ENCODE measurements at places on chromosomes 11 and 22. TPM values are rescaled to one million over a fixed set of nuclear protein-coding genes. Genes with fewer than 3 reads are reported as not detected.

The CDKN1C gene
- 44.7 TPM for total RNA-seq

- no peak for DNase-seq
Measured at GRCh38 chr11:119222891-119223290, 16.8 kb downstream of the CBL start.

GRCh38 chr11:61918938-61919704 lies 1.8 kb upstream of the RAB3IL1 start:
- DNase-seq: no peak

The CNIH2 gene
- total RNA-seq: 84.4 TPM

- DNase-seq: no peak
Measured at GRCh38 chr22:45006111-45006963, 3.5 kb downstream of the PHF21B start.

The E2F8 gene
- not detected for total RNA-seq

DNA sequence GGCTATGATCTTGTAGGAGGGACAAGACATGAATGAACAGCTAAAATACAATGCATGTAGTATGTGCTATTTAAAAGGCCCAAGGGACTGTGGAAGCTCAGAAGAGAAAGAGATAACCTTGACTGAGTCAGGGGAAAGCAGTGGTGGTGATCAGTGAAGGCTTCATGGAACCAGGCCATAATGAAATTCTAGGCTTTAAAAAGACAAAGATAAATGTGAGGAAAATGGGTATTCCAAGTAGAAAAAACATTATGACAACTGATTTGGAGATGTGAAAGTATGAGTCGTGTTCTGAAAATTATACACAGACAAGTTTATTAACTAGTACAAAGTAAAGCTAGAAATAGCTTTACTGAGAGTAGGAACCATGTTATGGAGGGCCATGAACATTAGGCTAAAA lies 189.8 kb downstream of the SOX6 start:
- DNase-seq: no peak

The ZNF215 gene
- total RNA-seq: 2.2 TPM

GRCh38 chr11:121414141-121414913 lies 37.8 kb upstream of the SORL1 start:
- DNase-seq: no peak

DNA sequence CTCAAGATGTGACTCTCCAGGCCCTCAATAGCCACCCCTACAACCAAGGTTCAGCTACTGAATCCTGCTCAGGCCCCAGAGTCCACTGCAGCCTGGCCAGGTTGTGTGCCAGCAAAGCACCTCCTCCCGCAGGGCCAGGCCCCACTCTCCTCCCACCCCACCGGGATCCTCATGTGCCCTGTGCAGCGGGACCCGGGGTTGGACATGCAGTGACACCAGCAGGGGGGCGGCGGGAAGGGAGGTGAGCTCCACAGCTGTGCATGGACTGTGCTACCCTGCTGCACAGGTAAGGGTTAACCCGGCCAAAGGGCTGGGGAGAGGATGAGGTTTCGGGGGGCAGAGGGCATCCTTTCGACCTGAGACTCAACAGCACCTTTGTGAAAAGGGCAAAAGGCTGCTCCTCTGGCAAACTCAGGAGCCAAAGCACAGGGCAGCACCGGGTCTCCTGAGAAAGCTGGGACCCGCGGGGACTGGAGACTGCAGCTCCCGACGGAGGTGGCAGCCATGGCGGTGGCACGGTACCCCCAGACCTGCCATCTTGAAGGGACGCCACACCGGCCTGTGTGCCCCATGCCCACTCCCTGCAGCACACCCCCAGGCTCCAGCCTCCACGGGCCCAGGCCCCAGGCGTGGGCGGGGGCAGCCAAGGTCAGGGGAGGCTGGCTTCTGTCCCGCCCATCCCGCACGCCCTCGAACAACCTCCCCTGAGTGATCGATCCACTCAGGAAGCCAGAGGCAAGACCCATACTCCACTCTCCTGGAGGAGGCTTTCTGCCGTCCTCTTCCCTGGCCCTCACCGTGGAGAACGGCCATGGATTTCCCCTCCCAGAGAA lies 10.6 kb downstream of the PLXNB2 start:
- no peak for DNase-seq

- no peak for DNase-seq
Measured at GRCh38 chr11:65430406-65431217, 8.0 kb downstream of the NEAT1 start.

GRCh38 chr11:117998664-117999353 lies 12.6 kb downstream of the IL10RA start:
- DNase-seq: no peak

- no peak for DNase-seq
Measured at GRCh38 chr22:40397396-40397795, 27.0 kb downstream of the SGSM3 start.

DNA sequence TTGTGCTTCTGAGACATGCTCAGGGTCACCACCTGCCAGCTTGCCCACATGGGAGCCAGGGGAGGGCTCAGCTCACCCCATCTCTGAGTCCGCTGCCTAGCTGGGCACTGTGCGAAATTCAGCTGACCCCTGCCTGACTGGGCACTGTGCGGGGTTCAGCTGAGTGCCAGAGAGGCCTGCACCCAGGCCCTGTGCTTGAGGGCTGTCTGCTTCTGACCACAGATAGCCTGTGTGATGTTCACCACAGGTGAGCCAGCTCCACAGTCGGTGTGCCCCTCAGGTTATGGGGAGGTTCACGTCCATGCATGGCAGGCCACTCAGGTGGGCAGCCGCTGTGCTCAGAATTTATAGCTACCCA lies 84.5 kb upstream of the SUSD2 start:
- no peak for DNase-seq

The CRYBB3 gene
- total RNA-seq: 1.3 TPM

GRCh38 chr22:36505998-36506635 lies 723 bp downstream of the FOXRED2 start:
- DNase-seq: no peak

GRCh38 chr11:105870516-105871113 lies 151.4 kb downstream of the MSANTD4 start:
- DNase-seq: no peak

- no peak for DNase-seq
Measured at GRCh38 chr22:30054067-30054763, 26.0 kb upstream of the HORMAD2 start.

The KCNJ1 gene
- 0.20 TPM for total RNA-seq

DNA sequence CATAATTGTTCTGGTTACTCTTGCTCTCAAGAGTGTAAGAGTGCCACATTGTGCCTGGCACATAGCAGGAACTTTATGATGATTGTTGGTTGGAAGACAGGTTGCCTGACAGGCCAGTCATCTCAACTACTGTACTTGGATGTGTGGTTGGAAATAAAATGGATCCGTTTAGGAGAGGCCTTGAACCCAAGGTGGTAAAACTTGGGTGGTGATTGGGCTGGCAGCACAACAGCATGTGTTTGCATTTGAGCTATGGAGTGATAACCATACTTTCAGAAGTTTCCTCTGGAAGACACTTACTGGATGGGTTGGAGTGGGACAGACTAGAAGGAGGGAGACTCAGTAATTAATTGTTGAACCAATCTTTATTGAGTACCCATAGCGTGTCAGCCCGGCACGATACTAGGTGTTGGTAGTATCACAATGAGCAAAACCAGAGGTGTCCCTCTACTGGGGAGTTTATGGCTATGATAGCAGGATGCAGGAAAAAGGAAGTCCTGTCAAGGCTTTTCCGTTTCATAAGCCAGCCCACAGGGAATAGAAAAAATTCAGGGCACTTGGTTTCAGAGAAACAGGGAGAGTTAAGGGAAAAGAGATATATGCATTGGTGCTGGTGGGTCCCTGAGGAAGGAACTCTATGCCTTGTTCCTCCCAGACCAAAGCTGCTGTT lies 3.1 kb upstream of the TMEM109 start:
- no peak for DNase-seq

DNA sequence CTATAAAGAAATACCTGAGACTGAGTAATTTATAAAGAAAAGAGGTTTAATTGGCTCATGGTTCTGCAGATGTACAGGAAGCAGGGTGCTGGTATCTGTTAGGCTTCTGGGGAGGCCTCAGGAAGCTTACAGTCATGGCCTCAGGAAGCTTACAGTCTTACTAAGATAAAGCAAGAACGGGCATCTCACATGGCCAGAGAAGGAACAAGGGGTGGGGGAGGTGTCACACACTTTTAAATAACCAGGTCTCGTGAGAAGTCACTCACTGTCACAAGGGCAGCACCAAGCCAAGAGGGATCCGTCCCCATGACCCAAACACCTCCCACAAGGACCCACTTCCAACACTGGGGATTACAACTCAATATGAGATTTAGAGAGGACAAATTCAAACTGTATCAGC lies 192.8 kb upstream of the B3GAT1 start:
- no peak for DNase-seq

GRCh38 chr22:22039286-22040074 lies 56.9 kb upstream of the TOP3B start:
- no peak for DNase-seq

The DEPDC7 gene
- total RNA-seq: 4.0 TPM

The OR10A4 gene
- total RNA-seq: not detected

DNA sequence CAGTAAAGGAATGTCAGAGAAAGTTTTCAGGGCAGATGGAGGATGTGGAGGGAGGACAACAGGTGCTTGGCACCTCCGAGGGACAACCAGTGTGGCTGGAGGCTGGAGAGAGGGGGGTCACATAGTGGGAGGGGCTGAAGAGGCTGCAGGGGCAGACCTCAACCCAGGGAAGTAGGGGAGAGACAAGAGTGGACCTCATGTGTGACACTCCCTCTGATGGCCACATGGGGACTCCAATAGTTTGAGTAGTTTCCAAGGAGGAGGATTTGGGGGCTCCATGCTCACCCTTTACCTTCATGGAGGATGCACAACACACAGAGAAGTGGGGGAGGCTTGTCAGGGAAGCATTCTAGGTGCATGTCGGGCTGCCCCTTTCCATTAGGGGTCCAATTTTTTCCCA lies 35.1 kb upstream of the ASPHD2 start:
- DNase-seq: no peak

The DLG2 gene
- 300 TPM for total RNA-seq

- no peak for DNase-seq
Measured at GRCh38 chr11:102026217-102026616, 21.0 kb upstream of the CFAP300 start.

DNA sequence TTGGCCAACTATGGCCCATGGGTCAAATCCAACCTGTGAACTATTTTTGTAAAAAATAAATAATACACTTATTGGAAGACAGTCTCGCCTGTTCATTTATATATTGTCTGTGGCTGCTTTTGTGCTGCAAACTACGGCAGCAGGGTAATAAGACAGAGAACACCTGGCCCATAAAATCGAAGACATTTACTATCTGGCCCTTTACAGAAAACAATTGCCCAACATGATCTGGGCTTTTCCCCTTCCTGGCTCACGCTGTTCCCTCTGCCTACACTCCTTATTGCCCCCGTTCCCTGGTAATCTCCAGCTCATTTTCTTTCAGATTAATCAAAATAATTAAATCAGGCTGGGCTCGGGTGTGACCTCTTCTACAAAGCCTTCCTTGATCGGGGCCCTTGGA lies 5.6 kb downstream of the PLAAT2 start:
- DNase-seq: no peak

DNA sequence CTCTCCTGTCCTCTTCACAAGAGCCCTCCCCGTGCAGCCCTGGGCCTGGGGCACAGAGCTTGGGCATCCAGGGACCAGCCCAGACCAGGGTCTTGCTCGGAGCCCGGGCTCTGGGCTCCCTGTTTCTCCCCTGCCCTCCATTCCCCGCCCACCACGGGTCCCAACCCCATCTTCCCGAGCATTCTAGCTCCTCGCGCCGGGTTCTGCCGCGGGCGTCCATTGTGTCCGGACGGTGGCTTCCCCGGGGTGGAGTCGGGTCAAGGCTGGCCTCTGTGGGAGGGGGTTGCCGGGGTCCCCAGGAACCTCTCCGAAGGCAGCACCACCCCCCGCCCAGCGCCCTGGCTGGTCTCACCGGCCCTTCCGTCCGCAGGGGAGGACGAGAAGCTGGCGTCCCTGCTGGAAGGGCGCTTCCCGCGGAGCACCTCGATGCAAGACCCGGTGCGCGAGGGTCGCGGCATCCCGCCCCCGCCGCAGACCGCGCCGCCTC lies 18.1 kb upstream of the ACR start:
- DNase-seq: no peak

DNA sequence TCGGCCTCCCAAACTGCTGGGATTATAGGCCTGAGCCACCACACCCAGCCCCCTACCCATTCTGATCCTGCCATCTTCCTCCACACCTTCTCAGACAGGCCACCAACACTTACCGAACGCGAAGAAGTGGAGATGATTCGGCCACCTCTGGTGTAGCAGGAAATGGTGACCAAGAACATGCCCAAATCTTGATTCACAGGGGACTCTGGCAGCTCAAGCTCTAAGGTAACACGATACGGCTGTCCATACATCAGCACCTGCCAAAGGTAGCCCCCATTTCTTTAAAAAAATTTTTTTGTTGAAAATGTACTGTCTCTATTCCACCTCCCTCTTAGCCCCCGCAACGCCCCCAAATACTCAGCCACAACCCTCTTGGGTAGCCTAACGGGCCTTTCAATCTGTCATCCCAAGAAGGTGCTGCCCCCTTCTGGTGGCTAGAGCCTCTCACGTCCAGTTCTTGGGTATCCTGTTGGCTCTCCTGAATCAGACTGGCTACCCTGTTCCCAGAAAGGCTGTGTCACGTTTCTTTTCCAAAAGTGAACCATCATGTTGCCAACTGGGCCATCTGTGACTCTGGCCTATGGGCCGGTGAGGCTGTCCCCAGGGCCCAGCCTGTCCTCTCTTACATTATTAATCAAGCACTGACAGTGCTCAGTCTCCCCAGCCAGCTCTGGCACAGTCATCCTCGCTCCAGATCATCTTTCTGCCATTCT lies 5.3 kb upstream of the LRRN4CL start:
- peak; percentile 54 for DNase-seq

GRCh38 chr11:85810871-85811611 lies at the start of gene SYTL2:
TSS of gene SYTL2 (minus strand) at chr11:85811141. CDS start at chr11:85757725, 53,416 bp downstream.
- peak; percentile 87 for DNase-seq

The TPBGL gene
- 1.1 TPM for total RNA-seq

The KDM4E gene
- total RNA-seq: not detected

The OR4C15 gene
- total RNA-seq: not detected

GRCh38 chr22:24009227-24010017 lies 1.7 kb upstream of the CABIN1 start:
- DNase-seq: no peak

GRCh38 chr11:118895093-118896039 lies 11.7 kb downstream of the CXCR5 start:
- DNase-seq: no peak

- no peak for DNase-seq
Measured at GRCh38 chr11:111423250-111423615, 44.2 kb upstream of the POU2AF1 start.

The PVALB gene
- 63.6 TPM for total RNA-seq

GRCh38 chr11:75241906-75242644 lies 1.5 kb downstream of the TPBGL start:
- no peak for DNase-seq

GRCh38 chr11:114193730-114194679 lies 102.2 kb upstream of the NNMT start:
- DNase-seq: no peak

The LRP4 gene
- total RNA-seq: 76.7 TPM

- no peak for DNase-seq
Measured at GRCh38 chr22:30044369-30044768, 35.9 kb upstream of the HORMAD2 start.

- DNase-seq: no peak
Measured at GRCh38 chr11:88414981-88415413, 77.5 kb upstream of the CTSC start.

All from dorsolateral prefrontal cortex (tissue), 122 donors.